ENCODE measurements at places on chromosomes 13 and 19.

- no peak for DNase-seq
These were observed 76.6 kb downstream of the ZIC5 start for GRCh38 chr13:99894840-99895443.

DNA sequence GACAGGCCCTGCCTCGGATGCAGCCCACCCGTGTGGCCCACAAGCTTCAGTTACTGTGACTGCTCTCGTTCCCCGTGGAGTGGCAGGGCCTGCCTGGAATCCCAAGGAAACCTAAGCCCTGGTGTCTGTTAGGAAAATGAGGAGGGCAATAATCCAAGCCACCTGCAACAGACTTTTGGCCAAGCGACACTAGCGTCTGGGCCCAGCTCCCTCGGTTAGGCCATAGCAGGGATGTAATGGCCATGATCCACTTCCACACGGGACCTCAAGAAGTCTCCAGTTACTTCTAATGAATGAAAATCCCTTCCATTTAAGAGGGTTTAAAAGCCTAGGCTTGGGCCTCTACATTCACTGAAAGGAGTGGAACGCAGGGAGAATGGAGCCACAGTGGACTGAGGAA is 8.9 kb downstream of the ZC3H4 start:
- DNase-seq: no peak

DNA sequence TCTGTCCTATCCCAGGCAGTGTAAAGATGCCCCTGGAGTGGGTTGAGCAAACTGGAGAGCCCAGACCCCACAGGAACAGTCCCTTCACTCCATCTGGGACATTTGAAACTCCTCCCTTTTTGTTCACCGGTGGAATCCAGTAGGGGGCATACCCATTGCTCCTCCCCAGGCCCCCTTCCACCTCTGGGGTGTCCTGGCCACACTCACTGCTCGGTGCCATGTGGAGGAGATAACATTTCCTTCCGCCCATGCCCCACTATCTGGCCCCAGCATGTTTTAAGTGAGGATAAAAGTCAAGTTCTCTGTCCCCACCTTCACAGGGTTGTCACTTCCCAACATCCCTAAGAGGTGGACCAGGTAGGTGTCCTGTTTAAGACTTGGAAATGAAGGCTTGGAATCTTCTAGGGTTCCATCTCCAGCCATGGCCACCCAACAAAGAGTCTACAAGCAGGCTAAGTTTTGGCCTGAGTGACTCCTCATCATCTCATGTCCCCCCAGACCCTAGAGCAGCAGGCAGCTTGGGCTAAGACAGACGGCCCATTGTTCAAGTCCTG is 9.3 kb downstream of the ZNF526 start:
- DNase-seq: no peak

DNA sequence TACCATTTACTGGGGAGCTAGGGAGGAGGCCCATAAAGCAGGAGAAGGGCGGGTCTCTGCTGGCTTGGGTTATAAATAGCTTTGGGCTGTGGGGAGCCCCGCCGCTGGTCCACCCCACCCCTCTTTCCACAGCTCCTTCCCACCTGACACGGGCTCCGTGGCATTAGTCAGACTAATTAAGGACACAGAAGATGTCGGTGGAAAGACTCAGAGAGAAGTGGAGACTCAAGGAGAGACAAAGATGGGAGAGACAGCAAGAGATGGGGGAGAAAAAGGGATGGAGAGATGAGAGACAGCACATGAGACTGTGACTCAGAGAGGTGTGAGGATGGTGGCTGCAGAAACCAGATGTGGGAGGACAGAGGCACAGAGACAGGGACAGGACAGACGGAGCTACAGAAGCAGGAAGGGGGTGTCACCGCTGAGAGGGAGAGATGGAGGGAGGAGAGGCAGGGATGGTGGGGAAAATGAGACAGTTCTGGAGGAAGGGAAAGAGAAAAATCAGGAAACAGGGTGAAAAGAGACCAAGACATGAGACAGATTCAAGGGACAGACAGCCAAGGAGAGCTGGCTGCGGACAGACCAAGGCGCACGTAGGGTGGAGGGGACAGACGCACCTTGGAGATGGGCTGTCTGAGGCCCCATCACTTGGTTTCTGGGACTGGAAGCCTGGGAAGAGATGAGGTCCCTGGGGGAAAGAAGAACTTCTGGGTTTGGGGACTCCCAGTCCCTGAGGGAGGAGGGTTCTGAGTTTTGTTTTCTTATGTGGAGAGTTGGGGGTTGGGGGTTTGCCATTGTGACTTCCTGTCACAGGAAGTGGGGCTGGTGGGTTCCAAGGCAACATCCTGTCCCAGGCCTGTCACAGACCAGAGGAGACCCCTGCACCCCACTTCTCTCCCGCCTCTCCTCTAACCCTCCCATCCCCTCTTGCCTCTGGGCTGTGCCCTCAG is 4.1 kb downstream of the ARHGEF1 start:
- DNase-seq: peak; percentile 91

DNA sequence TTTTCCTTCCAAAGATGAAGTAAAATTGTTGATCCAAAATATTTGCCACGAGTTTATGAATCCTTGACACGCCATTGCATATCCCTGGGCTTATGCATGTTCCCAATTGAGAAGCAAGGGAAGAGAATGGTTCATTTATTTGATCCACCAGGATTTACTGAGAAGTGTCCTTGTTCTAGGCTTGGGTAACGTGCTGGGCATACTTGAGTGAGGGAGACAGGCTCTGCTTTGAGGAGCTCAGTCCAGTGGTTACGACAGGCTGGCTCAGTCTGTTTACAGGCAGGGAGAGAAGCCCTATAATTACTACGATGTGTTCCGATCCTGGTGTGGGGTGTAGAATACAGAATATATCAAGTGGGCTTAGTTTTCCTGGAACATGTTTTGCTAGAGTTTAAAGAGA is 6.3 kb upstream of the PNMA8C start:
- no peak for DNase-seq

DNA sequence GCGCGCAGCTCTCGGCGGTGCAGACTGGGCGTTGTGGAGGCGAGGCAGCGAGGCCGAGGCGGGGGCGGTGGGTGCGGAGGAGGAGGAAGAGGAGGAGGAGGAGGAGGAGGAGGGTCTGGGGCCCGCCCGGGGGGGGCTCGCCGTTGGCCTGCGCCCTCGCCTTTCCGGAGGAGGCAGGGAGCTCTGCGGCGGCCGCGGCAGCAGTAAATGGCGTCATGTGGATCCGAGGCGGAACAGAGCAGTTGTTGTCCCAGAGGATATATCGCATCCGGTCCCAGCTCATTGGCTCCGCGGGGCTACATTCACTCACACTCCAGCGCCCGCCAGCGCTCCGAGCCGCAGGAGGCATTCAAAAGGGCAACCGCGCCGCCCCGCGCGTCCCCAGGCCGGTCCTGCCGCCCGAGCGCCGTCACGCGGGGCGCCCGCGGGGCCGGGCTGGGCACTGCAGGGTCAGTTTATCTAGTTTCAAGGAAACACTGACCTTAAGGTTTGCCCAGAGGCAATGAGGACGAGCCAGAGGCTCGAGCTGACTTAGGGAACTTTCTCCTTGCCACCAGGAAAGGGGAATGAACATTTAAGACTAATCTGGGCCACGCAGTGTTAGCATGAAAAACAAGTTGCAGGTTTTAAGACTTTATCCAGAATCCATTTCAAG is at the start of gene SPRY2:
SPRY2 (minus strand) TSS at position 26 of the 655 bp plus-strand sequence. CDS start 3,421 bp downstream, outside the sequence.
- DNase-seq: peak; percentile 71

DNA sequence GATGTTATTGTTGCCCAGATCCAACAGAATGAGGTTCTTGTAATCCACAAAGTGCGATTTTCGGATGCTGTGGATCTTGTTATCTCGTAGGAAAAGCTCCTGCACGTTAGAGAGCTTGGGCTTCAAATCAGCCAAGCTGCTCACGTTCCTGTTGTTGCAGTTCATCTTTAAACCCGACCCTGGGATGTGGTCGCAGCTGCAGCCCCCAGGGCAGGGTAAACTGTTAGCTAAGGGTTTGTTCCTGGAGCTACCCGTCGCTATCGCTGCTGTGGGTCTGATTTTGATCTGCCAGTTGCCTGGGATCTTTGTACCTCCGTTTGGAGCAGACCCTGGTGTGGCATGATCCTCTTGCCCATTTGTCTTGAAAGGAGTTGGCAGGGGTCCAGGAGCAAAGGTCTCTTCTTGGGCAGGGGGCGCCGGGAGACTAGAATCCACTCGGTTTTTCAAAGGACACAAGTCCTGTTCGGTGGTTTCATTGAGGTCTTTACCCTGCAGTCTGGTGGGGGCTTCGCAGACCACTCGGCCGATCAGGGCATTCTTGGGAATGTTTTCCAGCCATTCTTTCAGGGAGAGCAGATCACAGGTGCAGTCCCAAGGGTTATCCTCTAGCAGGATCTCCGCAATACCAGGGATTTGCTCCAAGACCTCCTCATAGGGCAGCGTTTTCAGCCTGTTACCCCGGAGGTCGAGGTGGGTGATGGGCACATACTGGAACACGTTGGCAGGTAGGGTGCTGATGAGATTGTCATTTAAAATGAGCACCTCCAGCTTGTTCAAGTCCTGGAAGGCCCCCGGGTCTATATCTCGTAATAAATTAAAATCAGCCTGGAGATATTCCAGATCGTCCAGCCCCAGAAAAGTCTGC is 1.8 kb downstream of the SLITRK1 start:
- DNase-seq: no peak

GRCh38 chr19:11780431-11781020 is 13.7 kb downstream of the ZNF441 start:
- no peak for DNase-seq

- DNase-seq: no peak
These were observed 155.5 kb upstream of the STARD13 start for GRCh38 chr13:33441015-33441414.

GRCh38 chr13:90641884-90642283 is 705.6 kb upstream of the MIR17HG start:
- no peak for DNase-seq

DNA sequence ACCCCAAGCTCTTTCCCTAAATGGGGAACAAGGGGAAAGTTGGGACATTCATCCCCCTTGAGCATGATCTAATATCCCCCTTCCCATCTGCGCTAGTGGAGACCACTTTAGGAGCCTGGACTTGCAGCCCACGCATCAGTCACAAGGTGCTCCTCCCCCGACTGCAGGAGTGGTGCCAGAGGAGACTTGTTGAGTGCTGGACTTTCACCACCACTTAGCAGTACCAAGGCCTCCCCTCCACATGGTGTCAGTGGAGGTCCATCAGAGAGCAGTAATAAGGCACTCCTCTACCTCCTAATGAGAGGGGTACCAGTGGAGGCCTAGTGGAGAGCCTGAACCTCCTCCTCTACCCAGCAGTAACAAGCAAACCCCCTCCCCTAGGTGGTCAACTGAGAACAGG is 22.5 kb downstream of the CAB39L start:
- peak; percentile 74 for DNase-seq

Measured in activated CD4-positive, alpha-beta T cell treated with anti-CD3 and anti-CD28 coated beads, Interleukin-2, amount 10 ng/mL, durations not matched to agents 24 days and 14 days (primary cell).